ENCODE measurements at places on chromosomes 2 and 18.

- peak; percentile 13 for DNase-seq
These were observed 496.9 kb upstream of the HNMT start for GRCh38 chr2:137467246-137467862.

DNA sequence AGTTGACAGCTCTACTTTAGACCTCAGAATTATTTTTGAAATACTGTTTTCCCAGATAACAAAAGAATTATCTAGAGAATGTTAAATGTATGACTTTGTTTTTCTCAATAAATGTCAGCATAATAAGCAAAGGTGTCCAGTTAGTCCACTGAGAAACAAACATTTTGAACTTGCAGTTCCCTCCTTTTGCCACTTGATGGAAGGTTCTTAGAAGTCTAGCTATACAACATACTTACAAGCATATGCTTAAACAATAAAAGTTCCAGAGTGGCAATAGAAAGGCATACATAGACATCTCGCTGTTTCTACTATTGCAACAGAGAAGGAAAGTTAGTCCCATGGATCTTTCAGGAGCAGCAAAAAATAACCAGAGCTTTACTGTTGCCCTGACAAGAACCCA lies 11.8 kb downstream of the NDUFA10 start:
- no peak for DNase-seq

DNA sequence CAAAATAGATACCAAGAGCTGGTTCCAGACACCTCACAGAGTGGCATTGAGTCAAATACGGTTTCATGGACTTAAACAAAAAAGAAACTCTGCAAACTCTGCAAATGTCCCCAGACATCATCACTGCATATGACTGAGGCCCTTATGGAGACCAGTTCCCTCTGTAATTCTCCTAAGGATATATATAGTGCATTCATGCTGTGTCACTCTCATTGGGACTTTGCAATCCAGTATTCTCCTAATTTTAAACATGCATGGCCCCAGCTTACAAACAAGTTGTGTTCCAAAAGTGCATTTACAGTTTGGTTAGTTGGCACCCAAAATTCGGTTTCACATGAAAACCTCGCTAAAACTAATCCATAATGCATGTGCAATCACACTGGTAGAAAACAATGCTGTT lies 18.6 kb upstream of the INO80C start:
- DNase-seq = no peak

GRCh38 chr2:100891906-100892642 lies 72.1 kb downstream of the NPAS2 start:
- DNase-seq = peak; percentile 40

- no peak for DNase-seq
These were observed 46.5 kb downstream of the ATIC start for GRCh38 chr2:215358312-215358845.

DNA sequence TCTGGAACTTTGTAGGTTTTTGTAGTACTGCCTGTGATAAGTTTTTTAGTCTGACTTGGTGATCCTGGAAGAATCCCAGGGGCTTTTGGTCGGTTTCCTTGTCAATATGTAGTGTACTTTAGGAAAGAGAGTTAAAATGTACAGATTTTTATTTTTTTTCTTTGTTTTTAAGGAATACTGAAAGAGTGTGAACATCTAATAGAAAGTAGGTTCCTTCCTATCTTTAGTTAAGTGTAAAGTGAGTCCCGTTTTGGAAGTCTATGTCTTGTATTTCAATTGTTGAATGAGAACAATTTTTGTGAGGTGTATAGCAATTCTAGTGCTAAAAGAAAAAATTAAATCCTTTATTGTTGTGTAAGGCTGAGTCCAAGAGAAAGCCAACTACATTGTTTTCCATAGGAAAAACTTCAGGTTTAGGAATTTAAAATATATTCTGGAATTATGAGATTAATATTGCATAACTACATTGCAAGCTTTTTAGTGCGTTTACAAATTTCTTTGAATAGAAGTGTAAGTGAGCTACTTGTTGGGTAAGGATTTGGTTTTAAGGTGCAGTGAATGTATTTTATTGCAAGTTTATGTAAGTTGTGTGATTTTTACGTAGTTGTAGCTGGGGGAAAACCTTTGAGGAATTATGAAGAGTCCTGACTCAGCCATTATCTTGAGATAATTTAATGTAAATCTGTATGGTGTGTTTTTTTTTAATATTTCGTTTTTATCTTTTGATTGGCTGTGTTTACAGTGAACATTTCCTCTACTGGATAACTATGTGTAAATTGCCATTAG lies 1.7 kb downstream of the VAPA start:
- DNase-seq = no peak

- peak; percentile 90 for DNase-seq
These were observed 1.0 kb downstream of the RTN4 start for GRCh38 chr2:55049043-55049820.

DNA sequence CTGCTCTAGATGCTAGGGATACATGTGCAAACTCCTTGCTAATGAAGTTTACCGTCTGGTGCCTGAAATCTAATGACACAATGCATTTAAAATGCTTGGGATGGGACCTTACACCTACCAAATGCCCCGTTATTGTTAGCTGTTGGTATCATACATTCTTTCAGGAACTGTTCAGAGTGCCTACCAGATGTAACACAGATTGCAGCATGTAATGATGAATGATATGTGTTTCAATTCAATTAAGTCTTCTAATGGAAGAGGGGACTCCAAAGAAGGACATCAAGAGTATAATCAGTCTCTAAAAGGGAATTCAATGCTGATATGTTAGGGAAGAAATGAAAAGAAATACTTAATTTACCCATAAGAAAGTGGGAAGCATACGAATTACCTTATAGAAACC lies 3.2 kb downstream of the LYPD6 start:
- DNase-seq = no peak

GRCh38 chr18:26252411-26252810 lies 26.2 kb downstream of the TAF4B start:
- DNase-seq = no peak

DNA sequence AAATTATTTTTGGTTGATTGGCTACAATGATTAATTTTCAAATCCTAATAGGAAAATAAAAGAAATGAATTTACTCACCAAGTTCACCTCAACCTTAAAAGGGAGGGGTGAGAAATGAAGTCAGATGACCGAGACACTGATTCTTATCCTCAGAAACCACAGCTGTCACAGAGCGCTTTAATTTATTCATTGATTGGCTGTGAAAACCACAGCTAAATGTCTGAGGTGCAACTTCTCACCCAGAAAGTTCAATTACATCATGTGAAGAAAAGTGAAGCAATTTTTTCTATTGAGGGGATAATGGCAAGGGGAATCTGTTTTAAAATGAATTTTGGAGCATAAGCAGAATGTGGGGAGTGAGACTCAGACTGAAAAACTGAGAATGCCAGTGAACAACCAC lies 128.4 kb downstream of the RNF152 start:
- DNase-seq = no peak

GRCh38 chr2:172416447-172417058 lies 10.8 kb upstream of the ITGA6 start:
- peak; percentile 86 for DNase-seq

DNA sequence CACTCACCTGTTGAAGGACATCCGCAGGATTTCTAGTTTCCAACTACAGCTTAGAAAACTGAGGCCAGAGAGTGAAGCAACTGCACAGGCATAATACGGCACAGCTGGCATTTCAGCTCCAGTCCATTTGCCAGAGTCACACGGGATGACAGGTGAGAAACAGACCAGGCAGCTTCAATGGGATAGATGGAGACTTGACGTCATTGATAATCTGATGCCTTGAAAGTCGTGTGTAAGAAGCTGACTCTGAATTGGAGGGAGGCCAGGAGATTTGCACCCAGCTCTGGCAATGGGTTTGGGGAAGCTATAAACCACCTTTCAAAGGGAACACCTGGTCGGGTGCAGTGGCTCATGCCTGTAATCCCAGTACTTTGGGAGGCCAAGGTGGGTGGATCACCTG lies 12.4 kb upstream of the DNMT3A start:
- DNase-seq = no peak
